ENCODE measurements at places on chromosomes 4 and X.

DNA sequence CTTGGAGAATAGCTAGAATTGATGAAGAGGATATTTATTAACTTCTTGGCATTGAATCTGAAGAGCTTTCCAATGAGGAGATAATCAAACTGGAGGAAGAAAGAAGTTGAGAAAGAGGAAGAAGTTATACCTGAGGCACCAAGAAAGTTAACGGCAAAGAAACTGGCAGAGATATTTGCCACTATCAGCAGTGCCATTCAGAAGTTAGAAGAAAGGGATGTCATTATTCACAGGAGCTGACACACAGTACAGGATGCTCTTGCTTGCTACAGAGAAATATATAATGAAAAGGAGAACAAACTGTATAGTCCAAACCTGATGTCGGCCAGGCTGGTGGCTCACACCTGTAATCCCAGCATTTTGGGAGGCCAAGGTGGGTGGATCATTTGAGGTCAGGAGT, 64.5 kb downstream of the MCUB start:
- no peak for DNase-seq

- no peak for DNase-seq
These were observed 176.6 kb upstream of the NR3C2 start for GRCh38 chr4:148618856-148619255.

GRCh38 chrX:119618439-119618838, 12.2 kb upstream of the NKRF start:
- DNase-seq, result no peak

DNA sequence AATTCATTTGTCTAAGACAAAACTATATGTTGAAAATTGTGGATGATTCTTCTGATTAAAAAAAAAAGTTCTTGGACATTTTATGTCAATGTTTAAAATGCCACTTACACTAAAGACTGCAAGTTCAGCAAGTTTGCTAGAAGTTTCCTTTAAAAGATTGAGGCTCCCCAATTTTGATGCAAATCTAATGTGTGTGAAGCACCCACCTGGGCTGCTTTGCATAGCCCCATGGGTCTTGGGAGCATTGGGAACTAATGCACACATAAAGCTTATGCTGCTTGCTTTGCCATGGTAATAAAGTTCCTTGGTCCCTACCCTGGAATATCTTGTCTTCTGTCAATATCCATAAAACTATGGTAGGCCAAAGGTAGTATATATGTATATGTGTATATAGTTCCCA, 725.9 kb upstream of the GRID2 start:
- DNase-seq, result no peak

GRCh38 chr4:13918991-13919441, 291.5 kb upstream of the BOD1L1 start:
- no peak for DNase-seq

DNA sequence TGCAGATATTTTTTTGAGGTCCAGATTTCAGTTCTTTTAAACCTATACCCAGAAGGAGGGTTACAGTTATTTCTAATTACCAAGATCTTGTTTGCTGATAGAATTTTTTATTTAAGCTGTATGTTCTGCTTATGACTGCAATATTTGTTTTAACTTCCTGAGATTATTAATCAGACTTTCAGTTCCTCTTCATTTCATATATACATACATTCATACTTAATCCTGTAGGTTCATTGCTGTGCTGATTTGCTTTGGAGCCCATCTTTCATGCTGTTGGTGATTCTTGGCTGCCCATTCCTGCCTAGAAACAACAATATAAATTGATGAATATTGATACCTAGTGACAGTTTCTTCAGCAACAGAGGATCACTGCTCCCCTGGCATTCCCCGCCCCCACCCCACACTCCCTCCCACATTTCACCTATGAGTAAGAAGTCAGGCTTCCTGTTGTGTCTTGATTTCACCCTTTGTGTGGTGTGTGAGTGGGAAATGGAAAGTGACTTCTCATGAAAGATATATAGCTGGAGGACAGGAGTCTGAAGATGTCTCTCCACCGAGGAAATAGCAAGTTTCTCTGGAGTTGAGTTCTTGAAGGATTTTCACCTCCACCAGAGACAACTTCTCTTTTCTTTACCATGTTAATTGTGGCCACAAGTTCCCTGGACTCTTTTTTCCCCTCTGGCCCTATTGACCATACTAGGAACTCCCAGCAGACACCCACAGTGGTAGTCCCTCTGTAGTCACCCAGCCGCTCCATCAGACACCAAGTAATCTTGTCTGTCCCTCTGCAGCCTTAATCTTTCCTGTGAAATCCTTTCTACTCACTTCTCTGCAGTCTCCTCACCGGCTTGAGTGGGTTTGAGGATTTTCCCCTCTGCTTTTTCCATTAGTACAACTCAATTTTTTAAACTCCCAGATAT, 118.4 kb downstream of the ASB9 start:
- DNase-seq, result no peak

DNA sequence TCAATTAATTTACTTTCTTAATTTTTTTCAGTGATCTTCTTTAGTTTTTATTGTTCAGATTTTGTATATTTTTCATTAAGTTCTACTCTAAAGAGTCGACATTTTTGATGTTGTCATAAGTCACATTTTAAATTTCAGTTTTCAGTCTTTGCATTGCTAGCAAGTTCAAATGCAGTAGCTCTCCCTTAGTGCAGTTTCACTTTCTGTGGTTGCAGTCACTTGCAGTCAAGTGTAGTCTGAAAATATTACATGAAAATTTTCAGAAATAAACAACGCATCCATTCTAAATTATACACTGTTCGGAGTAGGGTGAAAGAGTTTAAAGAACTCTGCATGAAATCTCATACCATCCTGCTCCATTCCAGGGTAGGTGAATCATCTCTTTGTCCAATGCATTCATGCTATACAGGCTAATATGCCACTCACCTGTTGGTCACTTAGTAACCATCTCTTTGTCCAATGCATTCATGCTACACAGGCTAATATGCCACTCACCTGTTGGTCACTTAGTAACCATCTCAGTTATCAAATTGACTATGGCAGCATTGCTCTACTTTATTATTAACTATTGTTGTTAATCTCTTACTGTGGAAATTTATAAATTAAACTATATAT, 356.9 kb downstream of the STPG2 start:
- DNase-seq, result no peak

GRCh38 chrX:109036624-109037023, 300.3 kb upstream of the IRS4 start:
- no peak for DNase-seq

- no peak for DNase-seq
These were observed 93.4 kb downstream of the REPS2 start for GRCh38 chrX:17039826-17040225.

- DNase-seq, result no peak
These were observed 818.7 kb downstream of the PCDH7 start for GRCh38 chr4:31538877-31539276.

- DNase-seq, result no peak
These were observed 33.8 kb downstream of the RBBP7 start for GRCh38 chrX:16836371-16836770.

GRCh38 chr4:10584042-10584441, 100.5 kb downstream of the CLNK start:
- no peak for DNase-seq

GRCh38 chr4:140944199-140944515, 188.0 kb upstream of the TBC1D9 start:
- no peak for DNase-seq

- no peak for DNase-seq
These were observed 136.2 kb upstream of the MED14 start for GRCh38 chrX:40871385-40872082.

GRCh38 chrX:30504309-30504708, 73.3 kb downstream of the TASL start:
- DNase-seq, result no peak

GRCh38 chr4:14827111-14827510, 175.2 kb upstream of the CPEB2 start:
- DNase-seq, result no peak

- no peak for DNase-seq
These were observed 711.9 kb upstream of the ATOH1 start for GRCh38 chr4:93116624-93117023.

DNA sequence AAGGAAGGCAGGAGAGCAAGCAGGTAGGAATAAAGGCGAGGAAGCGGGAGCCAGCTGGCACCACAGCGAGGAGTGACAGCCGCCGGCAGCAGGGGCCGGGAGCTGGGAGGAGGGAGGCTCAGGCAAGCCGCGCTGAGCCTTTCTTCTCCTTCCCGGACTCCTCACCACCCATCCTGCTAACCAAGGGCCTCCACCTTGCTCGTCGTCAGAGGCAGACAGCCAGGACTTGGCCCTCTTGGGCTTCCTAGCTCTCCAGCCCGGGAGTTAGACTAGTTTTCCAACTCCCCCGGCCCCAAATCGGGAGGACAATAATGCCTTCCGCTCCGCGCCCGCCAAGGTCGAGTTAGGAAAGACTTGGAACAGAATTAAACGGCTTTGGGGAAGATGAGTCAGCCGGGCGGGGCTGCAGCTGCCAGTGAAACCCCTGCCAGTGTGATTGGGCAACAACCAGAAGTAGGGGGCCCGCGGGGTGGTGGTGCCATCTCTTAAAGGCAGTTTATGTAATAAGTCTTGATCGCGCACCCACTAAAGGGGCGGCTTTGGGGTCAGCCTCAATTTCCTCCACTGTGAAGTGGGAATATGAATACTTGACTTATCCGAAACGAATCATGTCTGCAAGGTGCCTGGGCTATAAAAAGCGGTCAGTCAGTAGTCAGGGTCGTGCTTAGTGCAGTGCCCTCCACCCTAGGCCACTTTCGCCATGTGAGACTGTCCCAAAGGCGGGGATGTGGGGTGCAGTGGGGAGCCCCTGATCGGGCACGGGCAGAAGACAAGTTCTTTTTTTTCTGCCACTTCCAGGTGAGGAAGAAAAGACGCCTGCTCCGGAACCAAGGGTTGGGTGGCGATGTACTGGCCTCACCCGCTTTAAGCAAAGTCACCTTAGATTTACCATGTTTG, 6.7 kb upstream of the HSD17B10 start:
- DNase-seq, result peak; percentile 55

GRCh38 chrX:134254511-134254910, 17.5 kb downstream of the CCDC160 start:
- DNase-seq, result no peak

- DNase-seq, result peak; percentile 49
These were observed 21.2 kb upstream of the SLC25A31 start for GRCh38 chr4:127708985-127709384.

GRCh38 chr4:32519060-32519459, 1798.9 kb downstream of the PCDH7 start:
- DNase-seq, result no peak

DNA sequence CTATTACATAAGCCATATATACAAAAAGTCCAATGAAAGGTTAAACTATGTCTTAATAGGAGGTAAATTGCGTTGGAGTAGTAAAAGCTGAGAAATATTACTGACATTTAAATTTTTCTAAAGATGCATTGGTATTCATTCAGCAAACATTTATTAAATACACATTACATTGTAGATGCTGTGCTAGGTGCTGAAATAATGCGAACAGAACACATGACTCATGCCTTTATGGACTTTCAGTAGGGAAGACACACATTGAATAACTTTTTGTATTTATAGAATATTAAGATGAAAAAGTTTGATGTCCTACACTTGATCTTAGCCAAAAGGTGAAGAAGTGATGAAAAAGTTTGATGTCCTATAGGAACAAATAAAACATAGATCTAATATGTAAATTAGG, 871.1 kb upstream of the SLIT2 start:
- no peak for DNase-seq

DNA sequence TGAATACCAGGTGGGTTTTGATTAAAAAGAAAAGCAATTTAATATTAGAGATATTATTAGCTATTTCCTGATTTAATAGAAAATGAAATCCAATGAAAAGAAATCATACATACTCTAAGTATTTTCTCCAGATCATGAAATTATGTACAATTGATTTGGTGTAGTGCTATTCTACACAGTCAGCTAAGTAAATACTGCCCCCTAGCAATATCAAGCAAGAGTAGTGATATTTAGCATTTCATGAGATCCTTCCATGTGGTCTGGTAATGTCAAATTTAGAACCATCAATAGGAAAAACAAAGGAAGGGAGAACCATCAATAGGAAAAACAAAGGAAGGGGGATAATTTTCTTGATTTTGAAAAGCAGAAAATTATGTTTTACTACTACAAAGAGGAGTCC, 114.6 kb downstream of the TBCK start:
- no peak for DNase-seq

GRCh38 chr4:181991369-181992108, 251.7 kb upstream of the TENM3 start:
- DNase-seq, result no peak

DNA sequence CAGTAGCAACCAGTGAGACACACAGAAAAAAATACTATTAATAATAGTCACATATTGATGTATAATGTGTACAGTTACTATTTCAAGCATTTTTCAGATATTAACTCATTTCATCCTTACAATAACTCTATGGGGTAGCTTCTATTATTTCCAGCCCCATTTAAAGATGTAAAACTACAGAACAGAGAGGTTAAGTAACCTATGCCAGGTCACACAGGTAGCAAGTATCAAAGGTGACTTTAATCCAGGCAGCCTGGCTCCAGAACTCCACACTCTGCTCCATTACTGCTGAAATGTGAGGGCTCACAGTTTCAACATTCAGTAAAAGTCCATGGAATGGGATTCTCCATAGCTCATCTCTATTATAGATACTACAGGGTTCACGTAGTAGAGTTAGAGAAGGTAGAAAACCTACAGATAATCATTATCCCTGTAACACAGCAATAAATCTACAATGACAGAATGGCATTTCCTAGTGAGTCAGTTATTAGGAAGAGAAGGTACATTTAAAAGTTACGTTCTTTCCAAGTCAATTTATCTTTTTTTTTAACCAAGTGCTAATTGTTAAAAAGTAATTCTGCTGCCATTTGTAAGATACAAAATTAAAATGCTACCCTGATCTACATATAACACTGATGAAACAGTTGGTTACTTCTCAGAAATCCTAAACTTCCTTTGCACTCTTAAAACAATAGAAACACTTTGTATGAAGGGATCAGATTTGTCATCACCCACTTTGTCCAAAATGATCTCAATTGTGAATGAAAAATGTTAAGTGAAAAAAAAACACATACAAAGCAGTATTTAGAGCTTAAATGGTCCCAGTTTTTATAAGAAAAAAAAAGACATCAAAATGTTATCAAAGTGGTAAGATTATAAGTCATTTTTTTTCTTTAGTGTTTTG, 18.7 kb downstream of the RELL1 start:
- DNase-seq, result no peak
